Stimulated activated CD8-positive, alpha-beta memory T cell treated with anti-CD3 and anti-CD28 coated beads, Interleukin-7, amount 100 ng/mL, for 48 hours (primary cell): ENCODE measurements at places on chromosomes 7 and 10.

DNA sequence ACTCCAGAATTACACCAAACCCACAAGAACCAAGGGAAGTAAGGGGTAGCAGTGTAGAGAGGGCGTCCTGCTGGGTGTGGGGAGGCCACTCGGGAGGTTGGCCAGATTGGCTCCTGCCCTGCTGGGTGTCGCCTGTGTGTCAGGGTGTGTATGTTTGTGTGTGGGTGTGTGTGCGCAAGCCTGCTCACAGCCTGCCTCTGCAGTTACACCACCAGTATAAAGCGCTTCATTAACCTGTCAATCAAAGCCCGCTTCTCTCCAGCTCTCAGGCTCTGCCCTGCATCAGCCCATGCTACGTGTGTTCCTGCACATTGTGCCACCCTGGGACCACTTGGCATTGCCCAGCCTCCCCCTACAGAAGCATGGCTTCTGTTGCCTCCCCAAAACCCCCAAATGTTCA is 83.3 kb upstream of the PAX2 start:
- DNase-seq = no peak

- no peak for DNase-seq
These were observed 475.5 kb downstream of the RPS24 start for GRCh38 chr10:78508955-78509748.

DNA sequence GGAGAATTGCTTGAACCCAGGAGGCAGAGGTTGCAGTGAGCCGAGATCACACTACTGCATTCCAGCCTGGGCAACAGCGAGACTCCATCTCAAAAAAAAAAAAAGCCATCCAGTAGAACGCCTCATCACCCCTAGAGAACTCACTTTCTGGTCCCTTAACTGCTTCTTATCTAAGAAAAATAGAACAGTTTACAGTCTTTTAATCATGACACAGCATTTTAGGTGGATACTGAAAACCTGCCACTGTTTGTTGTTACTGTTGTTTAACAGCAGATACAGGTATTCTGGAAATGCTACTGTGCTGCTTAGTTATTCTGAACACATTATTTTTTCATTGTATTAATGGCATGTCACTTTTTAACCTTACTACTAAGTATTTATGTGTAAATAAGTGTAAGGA is 624.3 kb upstream of the GHITM start:
- DNase-seq = no peak

DNA sequence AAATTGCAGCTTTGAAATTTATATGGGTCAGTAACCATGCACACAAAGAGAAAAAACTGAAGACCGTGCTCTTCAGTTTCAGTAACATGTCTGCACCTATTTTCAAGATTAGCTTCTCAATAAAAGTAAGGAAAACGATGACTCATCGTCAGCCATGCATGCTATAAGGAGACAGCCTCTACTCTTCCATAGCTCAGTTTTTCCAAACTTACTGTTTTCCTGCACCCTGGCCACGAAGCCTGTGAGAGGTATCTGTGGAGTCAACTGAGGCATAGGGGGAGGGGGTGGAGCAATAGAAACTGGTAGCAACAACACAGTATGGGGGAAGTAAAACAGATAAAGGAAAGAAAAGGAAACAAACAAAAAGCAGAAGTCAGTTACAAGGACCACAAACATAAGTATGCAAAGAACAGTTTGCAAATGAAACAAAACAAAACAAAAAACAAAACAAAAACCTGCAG is 58.0 kb downstream of the PDSS1 start:
- DNase-seq = no peak

DNA sequence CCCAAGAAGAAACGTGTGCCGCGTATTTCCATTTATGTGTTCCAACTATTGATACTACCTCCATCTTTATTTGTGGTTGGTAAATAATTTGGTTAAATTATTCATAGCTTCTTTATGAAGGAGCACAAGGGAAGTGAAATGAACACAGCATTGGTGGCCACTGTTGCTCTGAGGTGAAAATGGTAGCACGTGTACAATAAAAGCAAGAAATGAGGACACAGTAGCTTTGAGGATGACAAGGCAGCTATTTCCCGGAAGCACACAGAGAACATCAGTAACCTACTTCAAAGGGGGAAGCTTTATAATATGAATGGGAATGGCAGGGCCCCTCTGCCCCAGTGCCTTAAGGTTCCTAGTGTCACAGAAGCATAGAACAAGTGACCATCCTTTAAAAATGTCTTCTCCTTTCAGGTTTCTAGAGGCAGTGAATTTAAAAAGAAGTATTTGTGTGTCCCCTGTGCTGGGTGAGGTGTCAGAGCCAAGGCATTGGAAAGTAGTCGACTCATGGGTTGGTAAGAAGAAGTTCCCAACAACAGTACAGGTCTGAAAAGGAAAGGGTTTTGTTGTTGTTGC is 78.8 kb downstream of the SGMS1 start:
- no peak for DNase-seq

DNA sequence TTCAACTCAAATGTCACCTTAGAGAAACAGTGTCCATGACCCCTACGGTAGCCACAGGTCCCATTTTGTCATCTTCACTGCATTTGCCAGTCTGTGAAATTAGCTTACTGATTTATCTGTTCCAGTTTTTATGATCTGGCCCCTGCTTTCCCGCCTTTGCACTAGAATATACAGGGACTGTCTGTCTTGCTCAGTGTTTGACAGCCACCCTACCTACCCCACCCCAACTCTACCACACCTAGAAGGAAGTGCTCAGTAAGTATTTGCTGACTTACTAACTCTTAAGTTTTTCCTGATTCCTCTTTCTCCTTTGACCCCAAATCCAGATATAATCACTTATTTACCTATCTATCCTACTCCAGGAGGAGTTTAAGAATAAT is 49.5 kb downstream of the CREB3L2 start:
- no peak for DNase-seq

- DNase-seq = no peak
These were observed 201.1 kb downstream of the LRRN3 start for GRCh38 chr7:111292026-111292470.

DNA sequence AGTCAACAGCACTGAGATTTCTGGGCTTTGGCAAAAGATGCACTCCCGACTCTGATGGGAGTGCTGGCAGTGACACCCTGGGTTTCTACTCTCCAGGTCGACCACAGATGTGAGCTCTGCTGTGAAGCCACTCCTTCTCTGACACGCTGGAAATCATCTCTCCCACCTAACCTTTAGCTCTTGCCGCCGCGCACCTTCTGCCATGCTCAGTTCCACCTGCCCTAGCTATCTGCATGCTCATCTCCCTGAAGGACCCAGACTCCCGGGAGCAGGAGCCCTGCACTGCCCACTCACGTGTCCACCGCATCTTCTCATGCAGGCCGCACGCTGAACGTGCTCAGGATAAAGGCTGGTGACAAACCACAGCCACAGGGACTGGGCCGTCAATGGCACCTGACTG is 174.8 kb downstream of the TNS3 start:
- DNase-seq = no peak

DNA sequence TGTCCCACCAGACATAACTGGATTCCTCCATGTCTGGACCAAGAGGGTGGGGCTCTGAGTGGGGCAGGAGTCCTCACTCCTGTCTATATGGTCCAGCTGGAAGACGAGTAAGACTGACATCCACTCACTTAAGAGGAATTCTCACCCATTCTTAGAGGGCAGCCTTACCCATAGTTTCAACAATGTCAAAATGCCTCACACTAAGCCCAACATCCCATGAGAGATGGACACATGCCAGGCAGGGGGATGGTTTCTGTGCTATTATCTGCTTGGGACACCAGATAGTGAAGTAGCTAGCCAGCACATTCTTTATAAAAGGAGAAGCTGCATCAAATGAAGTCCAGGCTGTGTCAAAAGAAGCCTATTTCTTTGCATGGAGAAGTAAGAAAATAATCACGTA is 4.7 kb upstream of the LANCL2 start:
- DNase-seq = no peak

DNA sequence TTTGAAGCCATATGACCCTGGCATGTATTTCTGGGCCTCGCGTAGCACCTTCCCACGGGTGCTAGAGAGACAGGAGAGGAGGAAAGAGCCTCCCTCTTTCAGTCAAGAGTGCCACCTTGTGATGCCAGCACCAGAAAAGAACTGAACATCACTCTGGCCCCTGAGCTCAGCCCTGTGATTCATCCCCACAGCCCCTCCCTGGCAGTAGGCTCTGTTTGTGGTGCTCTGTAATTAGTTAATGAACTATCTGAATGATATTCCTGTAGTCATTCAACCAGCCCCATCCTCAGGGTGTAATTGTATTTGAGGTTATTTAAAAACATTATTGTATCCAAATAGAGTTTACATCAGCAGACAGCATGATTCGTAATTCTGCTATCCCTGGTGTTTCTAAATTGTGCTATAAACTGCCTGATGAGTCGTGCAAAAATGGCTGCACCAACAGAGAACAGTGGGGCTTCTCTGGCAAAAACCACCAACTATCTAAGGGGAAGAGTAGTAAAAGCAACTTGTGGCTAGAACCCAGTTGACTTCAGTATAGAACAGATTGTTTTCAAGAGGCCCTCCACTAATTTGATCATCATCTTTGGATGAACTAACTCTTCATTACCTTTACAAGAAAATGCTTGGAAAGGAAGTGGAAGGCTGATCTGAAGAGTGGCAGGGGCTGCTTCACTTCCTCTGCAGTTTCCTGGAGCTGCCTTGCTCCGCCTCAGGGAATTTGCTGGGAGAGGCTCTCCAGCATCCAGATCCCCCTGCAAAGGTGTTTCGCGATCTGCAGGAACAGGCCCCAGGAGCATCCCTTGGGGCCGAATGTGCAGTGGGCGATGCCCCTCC is 23.7 kb upstream of the TIAL1 start:
- DNase-seq = no peak

DNA sequence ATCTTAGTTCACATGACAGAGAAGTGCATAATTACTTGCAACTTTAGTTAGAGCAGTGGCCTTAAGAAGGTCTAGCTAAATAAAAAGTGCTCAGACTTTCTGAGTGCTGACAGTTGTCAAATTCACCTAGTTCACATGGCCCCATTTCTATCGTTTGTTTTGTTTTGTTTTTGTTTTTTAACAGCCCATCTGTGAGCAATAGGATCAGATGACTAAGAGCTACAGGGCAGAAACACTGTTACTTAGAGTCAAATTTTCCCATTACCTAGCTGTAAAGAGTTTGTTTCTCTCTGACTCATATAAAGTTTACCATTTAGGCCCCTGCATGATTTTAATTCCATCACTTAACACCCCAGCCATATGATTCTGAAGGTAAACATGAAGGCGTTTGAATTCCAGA is 18.8 kb downstream of the CAV1 start:
- no peak for DNase-seq

DNA sequence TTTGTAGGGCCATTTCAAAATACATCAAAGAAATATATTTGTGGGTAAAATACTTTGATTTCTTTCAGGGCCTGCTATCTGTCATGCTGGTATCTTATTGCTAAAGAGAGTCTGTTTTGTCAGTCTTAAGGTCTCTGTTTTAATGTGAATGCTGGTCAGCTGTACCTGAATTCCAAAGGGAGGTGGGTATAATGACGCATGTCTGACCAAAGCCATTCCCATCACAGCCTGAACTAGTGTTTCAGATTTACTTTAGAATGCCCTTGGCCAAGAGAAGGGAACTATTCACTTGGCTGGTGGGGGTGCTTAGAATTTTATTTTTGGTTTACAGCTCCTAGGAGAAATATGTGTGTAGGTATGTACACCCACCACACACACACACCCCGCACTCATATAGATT is 30.6 kb upstream of the MYL10 start:
- no peak for DNase-seq

DNA sequence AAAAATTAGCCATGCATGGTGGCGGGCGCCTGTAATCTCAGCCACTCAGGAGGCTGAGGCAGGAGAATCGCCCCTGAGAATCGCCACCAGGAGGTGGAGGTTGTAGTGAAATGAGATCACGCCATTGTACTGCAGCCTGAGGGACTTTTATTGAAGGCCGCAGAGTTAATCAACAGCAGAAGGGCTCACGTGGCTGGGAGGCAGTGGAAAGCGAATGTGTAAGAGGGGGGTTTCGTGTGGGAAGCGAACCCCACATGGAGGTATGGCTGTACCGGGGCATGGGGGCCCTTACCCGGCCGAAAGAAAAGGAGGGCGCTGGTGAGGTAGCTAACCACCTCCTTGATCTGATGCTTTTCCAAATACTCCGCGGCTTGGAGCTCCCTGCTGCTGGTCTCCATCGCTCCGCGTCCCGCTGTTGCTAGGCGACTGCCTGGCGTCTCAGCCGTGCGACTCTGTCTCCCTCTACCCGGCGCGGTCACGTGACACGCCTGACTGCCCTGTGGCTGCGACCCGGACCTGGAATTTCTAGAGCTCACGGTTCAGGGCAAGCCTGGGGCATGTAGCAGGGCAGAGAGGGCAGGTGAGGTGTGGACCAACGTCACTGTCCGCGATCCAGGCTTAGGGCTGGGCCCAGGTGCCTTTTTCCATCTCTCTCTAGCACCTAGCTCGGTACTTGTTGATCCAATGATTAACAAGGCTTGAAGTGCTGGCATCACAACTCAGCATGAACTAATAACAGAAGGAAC is at the start of gene EFCAB10:
Gene EFCAB10 (minus strand): TSS at position 428 of the 746 bp plus-strand sequence. CDS start 30 bp downstream, at position 398.
- peak; percentile 58 for DNase-seq

DNA sequence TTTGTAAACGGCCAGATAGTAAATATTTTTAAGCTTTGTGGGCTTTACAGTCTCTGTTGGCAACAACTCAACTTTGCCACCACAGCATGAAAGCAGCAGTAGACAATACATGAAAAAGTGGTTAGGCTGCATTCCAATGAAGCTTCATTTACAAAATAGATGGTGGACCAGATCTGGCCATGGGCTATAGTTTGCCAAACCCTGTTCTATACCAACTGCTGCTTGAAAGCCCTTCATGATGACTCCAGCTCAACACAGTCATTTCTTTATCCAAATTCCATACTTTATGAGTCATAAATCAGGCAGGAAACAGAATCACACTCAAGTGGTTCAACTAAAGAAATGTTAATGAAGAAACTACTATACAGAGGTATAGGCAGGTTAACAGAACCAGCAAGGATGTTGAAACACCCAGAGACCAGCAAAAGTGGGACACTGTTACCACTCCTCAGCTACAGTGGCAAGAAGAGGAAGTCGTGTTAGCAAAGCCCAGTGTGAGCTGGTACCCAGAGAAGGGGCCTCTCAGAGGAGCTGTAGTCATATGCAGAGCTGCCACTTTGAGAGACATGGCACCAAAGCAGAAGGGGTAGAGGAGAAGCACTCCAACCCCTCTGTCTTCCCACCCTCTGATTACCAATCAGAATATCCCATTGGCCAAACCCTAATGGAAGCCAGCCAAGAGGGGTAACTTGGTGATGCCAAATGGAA is 72.5 kb downstream of the PRLHR start:
- DNase-seq = no peak

DNA sequence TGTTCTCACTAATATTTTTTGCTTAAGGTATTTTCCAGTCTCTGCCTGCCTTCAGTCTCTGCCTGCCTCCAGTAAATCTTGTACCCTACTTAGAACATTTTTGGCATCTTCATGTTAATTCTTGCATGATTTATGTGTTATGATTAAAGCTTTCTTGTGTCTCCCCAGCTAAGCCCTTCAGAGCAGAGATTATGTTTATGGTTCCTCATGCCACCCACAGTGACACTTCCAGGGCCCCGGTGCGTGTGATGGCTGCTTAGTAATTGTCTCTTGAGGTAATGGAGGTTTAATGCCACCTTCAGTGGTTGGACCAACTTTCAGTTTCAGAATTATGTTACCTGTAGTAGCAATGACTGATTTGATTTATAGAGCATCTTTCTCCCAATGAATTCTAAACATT is 70.6 kb upstream of the MET start:
- DNase-seq = peak; percentile 22
